Lung microvascular endothelial cell (primary cell): ENCODE measurements at places on chromosomes 4 and X. TPM values are rescaled to one million over a fixed set of nuclear protein-coding genes. Genes with fewer than 3 reads are reported as not detected.

DNA sequence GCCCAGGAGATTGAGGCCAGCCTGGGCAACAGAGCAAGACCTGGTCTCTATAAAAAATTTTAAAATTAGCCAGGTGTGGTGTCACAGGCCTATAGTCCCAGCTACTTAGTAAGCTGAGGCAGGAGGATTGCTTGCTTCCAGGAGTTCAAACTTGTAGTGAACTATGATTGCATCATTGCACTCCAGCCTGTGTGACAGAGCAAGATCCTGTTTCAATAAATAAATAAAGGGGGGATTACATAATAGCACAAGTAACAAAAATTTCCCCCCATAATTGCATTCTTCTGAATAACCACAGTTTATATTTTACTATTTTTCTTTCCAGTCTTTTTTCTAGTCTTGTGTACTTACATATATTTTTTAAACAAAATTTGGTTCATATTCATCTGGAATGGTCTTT is 135.6 kb downstream of the CHIC2 start:
- no peak for DNase-seq

- no peak for DNase-seq
Measured at GRCh38 chr4:73723023-73723422, 17.3 kb upstream of the CXCL8 start.

GRCh38 chrX:10184411-10184810 is 27.6 kb downstream of the CLCN4 start:
- DNase-seq: no peak

- peak; percentile 52 for DNase-seq
Measured at GRCh38 chrX:24838629-24839028, 144.9 kb downstream of the POLA1 start.

GRCh38 chr4:30718021-30718542 is 2.1 kb upstream of the PCDH7 start:
- peak; percentile 0 for DNase-seq

The EGFL6 gene
- total RNA-seq: not detected in 2 replicates

- DNase-seq: no peak
Measured at GRCh38 chr4:144969821-144970220, 128.2 kb downstream of the ANAPC10 start.

The NLGN4X gene
- total RNA-seq: 0.22 and 0.40 TPM in 2 replicates

The EDNRA gene
- total RNA-seq: under 0.01 and 0.22 TPM in 2 replicates

GRCh38 chrX:155966876-155967275 is 30.6 kb upstream of the IL9R start:
- DNase-seq: peak; percentile 14

DNA sequence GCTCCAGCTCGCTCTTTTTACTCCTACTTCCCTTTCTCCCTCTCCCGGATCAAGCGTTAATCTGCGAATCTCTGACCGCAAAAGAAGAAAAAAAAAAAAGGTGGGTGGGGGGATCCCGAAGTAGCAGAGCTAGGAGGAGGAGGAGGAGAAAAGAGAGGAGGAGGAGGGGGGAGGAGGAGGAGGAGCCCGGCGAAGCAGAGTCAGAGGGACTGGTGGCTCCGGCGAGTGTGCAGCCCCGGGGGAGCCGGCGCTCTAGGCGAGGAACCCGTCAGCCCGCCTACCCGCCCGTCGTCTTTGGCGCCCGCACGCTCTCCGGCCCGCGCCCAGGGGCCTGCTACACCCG is at the start of gene NHSL2:
Gene NHSL2, plus strand, starts transcription at position 203 of the 343 bp plus-strand sequence.
- no peak for DNase-seq

GRCh38 chr4:2260344-2261109 is 1.4 kb downstream of the MXD4 start:
- no peak for DNase-seq

GRCh38 chr4:121370729-121371325 is 10.0 kb downstream of the QRFPR start:
- peak; percentile 67 for DNase-seq

GRCh38 chr4:140271553-140271952 is 101.9 kb upstream of the SCOC start:
- DNase-seq: no peak

DNA sequence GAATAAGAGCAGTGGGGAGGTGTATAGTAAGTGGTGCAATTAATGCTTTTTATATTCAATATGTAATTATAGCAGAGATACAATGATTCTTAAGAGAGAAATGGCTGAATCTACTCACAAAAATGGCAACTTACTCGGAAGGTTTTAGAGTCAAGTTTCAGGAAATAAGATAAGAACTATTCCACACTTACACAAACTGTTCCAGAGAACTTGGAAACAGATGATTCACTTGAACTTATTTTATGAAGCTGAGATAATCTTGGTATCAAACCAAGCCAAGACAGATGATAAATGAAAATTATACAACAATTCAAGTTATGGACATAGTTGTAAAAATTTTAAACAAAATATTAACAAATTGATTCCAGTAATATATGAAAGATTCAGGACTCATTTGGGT is 311.3 kb upstream of the HS3ST1 start:
- DNase-seq: peak; percentile 77

The CDKL5 gene
- 2.2 and 5.6 TPM in 2 replicates for total RNA-seq

- no peak for DNase-seq
Measured at GRCh38 chr4:40613456-40613855, 16.2 kb downstream of the RBM47 start.

- peak; percentile 67 for DNase-seq
Measured at GRCh38 chrX:118644378-118644777, 83.0 kb upstream of the IL13RA1 start.

The HSD17B13 gene
- under 0.01 TPM in 2 replicates for total RNA-seq

DNA sequence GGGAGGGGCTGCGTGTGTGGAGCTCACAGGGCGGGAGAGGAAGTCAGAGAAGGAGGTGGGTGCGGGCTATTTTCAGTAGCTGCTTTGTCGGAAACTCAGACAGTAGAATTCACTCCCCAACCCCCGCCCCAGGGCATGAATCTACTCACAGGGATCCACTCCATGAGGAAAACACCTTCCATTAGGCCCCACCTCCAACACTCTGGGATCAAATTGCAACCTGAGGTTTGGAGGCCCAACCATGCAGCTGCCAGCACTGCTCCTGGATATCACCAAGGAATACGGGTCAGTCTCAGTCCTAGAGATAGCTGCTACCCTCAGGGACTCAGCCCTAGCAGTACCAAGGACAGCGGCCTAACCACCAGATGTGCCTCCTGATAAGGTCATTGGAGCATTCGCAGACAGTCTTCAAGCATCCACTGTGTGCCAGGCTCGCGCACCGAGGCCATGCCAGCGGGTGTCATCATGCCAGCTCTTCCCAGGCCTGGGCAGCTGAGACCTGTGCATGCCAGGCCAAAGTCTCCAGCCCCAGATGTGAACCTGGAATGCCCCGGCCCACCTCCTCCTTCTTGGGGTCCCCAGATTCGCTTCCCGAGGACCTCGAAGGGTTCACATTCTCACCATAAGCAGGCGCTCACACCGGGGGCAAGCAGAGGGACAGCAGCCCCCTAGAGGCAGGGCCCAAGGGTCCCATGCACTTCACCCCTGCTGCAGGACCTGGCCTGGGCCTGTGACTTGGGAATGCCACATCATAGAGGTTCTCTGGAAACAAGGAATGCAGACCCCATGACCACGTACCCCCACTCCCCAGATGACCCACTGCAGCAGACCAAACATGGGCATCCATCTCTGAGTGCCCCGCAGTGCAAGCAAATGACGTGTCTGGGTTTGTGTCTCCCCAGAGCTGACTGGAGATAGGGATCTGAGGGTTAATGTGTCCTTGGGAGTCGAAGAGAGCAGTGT is 102.3 kb downstream of the ADRA2C start:
- DNase-seq: peak; percentile 21

DNA sequence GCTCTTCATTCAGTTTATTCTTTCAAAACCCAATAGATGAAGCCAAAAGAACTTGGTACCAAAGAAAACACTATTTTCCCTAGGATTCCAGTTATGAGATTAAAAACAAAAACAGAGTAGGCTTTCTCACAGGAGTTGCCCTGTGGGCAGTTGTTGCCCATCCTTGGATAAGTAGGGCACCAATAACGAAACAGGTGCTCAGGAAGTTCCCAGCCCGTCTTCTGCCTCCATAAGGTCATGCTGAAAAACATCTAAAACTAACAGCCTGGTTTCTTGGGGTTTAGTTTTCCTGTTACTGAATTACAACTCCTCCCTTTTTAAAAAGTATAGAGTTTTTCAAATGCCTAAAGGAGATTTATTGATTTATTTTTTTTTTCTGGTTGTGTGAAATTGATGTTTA is 14.7 kb downstream of the TSPAN5 start:
- DNase-seq: no peak

DNA sequence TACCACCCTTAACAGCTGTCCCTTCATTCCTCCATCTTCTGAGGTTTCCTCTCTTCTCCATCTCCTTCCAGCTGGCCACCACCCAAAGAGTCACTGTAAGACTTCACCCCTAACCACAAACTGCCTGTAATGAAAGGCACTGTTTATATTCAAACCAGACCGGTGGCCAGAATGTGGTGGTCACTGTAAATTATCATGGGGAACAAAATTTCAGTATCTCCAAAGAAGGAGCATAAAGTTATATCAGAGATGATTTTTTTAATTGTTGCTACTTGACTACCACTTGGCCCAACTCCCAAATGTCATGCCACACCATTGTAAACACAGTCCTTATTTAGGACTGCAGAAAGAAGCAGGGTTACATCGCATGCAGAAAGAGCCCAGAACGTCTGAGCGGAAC is 44.8 kb downstream of the SMARCA1 start:
- peak; percentile 16 for DNase-seq

The XPNPEP2 gene
- total RNA-seq: not detected in 2 replicates

DNA sequence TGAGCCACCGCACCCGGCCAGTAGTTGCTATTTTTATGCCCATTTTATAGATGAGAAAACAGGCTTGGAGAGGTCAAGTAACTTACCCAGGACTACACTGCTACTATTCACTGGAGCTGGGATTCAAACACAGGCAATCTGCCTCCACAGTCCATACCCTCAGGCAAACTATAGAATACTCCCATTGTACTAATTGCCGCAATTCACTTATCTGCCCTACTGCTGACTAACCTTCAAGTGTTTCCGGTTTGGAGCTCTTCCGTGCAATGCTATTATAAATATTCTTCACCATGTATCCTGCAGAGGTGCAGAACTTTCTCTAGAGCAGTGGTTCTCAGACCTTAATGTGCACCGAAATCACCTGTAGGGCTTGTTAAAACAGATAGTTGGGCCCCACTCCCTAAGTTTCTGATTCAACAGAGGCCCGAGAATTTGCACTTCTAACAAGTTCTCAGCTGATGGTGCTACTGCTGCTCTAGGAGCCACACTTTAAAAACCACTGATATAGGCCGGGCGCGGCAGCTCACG is 1.9 kb upstream of the G3BP2 start:
- no peak for DNase-seq

DNA sequence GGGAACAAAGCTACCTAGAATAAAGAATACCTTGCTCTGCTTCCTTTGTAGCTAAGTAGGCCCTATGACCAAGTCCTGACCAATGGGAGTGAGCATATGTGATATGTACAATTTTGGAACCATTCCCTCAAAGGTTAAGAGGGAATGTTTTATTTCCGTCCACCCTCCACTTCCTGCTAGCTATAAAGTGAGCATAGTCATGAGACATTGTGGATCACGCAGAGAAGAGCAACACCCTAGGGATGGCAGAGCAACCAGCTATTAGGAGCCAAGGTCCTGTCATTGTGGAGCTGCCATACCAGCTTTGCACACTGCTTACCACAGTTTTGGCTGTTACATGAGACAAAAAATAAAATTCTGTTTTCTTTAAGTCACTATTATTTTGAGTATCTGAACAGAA is 45.8 kb upstream of the RNF128 start:
- DNase-seq: no peak

DNA sequence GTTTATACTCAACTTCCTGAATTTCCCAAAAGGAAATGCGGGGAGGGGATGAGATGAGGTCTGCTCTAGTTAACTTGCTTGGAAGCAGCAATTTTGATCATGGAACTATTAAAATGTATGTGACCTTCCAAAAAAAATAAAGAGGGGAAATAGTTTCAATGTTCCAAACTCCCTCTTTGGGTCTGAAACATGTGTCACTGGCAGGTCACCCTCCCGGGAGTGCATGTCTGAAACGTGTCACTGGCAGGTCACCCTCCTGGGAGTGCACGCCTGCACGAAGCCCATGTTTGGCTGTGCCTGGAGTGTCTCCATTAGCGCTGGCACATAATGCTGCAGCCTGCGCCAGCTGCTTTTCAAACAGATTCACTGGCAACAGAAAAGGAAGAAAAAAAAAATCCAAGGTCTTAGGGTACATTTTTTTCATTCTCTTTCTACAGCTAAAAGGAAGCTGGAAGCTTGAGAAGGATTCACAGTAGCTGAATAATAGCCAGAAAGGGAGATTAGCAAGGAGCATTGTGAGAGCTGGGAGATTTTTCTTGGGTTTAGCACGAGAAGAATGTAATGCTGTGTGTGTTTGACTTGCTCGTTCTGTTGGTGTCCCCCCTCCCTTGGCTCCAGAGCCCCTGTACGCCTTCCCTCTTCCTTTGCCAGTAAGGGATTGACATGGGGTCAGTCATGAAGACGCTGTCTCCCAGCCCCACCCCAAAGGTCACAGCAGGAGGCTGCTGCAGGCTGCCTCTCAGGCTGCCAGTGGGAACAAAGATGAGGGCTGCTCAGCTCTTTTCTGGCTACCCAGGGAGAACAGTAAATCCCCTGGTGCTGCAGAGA is 39.2 kb upstream of the TLR3 start:
- peak; percentile 95 for DNase-seq

DNA sequence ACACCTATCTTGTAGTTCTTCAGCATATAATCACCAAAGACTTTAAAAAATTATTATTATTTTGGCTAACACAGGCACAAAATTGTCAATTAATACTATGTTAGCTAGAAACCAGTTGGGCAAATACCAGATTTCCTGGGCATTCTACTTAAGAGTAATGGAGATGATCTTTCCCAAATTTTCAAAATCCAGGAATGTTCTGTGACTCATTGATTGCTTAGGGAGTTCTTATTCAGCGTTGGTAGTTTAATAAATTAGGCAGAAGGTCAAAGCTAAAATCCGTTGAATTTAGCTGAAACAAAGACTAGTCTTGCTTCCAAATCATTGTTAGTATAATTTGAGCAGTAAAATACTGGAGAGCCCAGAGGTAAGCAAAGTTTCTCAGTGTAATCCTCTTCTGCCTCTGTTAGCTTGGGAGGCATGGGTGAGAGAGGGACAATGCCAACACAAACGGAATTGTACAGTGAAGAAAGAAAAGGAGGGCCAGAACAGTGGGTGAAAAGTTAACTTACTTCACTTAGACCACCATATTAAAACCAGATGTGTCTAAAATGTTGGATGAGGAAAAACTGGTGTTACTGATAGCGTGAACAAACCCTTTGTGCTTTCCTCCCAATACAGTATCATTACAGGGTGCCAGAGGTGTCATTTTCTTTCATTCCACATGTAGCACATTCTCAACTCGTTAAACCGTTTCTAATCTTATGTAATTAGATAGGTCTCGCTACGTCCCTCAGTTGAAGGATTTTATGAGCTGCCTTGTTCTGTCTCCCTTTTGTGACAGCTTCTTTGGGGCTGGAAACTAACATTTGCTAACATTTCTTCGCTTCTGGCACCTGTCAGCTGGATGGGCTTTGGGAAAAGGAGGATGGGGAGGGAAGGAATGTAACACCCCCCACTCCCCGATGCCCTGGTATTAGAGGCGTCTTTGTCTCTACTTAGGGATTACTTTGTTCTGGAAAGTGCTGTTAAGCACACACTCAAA is 87.4 kb upstream of the CITED1 start:
- DNase-seq: no peak

The KLKB1 gene
- 0.20 and 0.22 TPM in 2 replicates for total RNA-seq

The SLAIN2 gene
- total RNA-seq: 16.8 and 18.5 TPM in 2 replicates
